NCI-H187 treated with DMSO at 0.1 percent for 48 hours (cell line): ENCODE measurements at places on chromosomes 6 and 20.

- DNase-seq, result no peak
These were observed 924.1 kb downstream of the EPHA7 start for GRCh38 chr6:92495242-92495641.

DNA sequence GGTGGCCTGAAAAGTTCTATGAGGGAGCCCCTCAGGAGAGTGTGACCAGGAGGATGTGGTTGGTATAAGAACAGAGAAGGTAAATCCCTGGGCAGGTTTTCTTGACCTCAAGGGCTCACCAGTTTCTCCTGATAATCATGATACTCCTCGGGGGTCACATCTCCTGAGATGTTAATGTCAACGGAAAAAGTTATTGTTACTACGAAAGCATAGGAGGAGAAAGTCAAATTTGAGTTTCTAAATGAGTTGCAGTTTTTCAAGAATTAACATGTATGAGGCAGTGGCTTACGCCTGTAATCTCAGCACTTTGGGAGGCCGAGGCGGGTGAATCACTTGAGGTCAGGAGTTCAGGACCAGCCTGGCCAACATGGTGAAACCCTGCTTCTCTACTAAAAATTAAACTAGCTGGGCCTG is 23.4 kb downstream of the MGME1 start:
- DNase-seq, result no peak

- no peak for DNase-seq
These were observed 33.0 kb downstream of the PRPH2 start for GRCh38 chr6:42689371-42689770.

DNA sequence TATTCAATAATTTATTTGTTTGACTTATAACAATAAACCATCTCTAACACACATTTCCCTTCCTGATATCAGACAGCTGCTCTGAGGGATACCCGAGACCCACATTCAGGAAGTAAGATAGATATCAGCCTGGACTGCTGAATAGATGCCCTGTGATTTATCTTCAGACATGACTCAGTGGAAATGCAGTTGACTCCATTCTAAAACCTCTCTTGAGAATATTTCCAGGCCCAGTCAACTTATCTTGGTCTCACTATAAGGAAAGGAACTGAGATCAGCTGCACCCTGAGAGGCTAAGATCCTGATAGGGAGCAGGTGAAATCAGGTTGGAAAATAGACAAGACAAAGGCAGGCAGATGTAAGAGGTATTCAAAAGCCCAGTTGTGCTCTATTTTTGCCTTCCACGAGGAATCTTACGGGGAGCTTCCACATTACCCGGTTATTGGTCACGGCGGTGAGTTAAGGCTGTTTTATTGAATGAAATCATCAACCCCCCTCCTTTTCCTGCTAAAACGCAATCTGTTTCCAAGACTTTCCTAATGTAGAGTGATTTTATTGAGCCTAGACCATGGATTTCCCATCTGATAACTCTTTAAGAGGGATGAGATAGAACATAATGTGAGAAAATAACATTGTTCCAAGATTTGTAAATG is 25.5 kb downstream of the C6orf15 start:
- no peak for DNase-seq

- DNase-seq, result no peak
These were observed 112.1 kb downstream of the LY86 start for GRCh38 chr6:6700407-6701270.

DNA sequence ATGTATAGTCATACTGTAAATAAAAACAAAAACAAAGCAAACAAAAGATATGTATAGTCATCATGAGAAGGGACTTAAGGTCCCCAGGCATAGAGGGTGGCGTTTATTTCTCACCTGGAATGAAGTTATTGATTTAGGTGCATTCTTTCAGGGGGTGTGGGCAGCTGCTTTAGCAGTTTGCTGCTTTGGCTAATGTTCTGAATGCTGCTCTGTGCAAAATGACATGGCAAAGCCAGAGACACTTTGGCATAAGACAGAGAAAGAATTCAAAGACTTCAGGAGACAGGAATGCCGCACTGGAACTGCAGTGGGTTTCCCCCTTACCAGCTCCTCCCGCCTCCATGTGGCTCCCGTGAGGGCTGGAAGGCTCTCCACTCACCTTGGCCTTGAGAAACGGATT is 36.4 kb upstream of the NELFCD start:
- DNase-seq, result no peak

DNA sequence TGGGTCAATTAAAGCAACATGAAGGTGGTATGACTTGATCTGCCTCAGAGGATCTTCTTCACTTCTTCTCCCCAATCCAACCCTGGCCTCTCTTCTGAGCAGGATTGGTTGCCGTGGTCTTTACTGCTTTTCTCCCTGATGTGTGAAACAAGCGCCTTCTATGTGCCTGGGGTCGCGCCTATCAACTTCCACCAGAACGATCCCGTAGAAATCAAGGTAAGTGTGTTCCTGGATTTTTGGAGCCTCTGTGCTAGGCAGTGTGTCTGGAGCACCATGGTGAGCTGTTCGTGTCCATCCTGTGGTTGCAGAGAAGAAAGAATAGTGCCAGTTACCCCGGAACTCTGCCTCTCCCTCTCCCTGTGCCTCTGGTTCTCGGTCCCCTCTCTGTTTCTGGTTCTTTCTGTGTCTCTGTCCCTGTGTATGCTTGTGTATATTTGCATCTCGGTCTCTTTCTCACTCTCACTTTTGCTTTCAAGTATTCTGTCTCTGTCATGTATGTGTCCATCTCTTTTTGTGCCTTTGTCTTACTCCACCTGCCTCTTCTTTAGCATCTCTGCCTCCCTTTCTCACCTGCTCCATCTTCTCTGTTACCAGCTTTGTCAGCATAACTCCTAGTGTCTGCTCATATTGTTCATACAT is 23.5 kb downstream of the TM9SF4 start:
- no peak for DNase-seq

GRCh38 chr20:49661560-49662329 is 51.9 kb downstream of the B4GALT5 start:
- no peak for DNase-seq

GRCh38 chr20:49863666-49864065 is 51.0 kb downstream of the SLC9A8 start:
- DNase-seq, result no peak

- DNase-seq, result no peak
These were observed 715.1 kb downstream of the PTPRT start for GRCh38 chr20:42474646-42475045.
